ENCODE measurements at places on chromosomes 4 and X.

GRCh38 chrX:37684426-37684825 lies 1.2 kb upstream of the XK start:
- DNase-seq = no peak

GRCh38 chr4:64205376-64205775 lies 203.9 kb downstream of the TECRL start:
- DNase-seq = no peak

- DNase-seq = peak; percentile 64
These were observed 167.1 kb downstream of the NSUN7 start for GRCh38 chr4:40916880-40917279.

DNA sequence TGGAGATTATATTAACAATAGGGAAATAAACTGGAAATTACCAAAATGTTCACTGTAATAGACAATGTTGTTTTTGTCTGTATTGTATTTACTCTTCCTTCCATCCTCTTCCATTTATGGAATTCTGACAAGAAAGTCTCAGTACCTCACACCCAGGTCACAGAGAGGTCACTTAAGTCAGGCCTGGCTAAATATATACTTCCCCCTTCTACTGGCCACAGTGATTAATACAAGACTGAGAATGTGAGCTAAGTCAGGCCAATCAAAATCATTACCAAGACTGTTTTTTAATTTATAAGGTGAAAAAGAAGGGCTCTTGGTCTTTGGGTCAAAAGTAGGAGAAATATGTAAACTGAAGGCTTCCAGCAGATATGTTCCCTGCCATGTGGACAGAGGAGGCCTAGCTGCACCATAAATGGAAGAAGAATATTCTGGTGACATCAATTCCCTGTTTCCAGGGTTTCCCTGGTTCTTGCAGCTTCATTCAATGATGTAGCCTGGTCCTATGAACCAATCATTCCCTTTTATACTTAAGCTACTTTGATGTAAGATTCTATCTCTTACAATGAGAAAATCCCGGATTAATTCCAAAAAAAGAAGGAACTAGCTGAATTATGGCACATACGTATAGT lies 64.3 kb downstream of the LRBA start:
- no peak for DNase-seq

DNA sequence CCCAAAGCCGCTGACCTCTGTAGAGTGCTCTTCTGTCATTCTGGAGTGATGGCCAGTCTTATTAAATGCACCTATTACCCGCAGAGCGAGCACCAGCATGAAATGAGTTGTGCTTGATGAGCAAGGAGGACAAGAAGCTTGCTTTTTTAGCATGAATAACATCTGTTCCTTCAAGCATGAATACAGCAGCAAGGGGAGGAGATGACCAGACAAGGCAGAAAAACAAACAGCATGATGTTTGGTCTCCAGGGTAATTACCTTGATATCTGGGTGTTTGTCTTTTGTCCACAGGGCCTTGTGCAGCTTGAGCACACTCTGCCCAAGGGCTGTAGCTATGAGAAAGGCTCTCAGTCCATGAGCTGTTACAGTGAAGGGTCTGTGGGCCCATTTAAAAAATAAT lies 324.8 kb upstream of the DDX53 start:
- DNase-seq = no peak

DNA sequence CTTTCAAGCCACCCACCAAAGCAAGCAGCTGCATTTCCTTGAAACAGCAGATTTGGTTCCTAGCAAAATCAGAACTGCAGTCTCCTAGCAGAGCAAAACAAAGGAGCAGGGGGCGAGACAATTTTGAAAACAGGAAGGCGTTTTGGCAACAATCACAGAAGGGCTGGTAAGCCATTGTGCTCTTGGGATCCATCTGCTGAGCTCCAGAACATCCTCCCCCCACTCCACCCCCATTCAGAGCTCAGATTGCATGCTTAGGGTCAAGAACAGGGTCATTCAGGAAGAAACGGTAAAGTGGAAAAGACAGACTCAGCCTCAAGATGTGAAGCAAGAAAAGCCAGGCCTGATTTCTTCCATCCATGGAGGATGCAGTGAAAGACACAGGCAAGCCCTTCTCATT lies 7.6 kb upstream of the PCDH19 start:
- DNase-seq = no peak

GRCh38 chr4:137359691-137360315 lies 172.5 kb downstream of the PCDH18 start:
- DNase-seq = no peak

DNA sequence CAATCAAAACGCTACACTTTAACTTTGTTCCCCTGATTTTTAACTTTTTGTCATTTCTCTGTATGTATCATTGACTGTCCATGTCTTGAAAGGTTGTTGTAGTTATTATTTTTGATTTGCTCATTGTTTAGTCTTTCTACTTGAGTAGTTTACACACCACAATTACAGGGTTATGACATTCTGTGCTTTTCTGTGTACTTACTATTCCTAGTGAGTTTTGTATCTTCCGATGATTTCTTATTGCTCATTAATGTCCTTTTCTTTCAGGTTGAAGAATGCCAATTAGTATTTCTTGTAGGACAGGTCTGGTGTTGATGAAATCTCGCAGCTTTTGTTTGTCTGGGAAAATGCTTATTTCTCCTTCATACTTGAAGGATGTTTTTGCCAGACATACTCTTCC lies 89.2 kb upstream of the SH3RF1 start:
- DNase-seq = no peak
